CD4-positive, alpha-beta T cell (primary cell): ENCODE measurements at places on chromosomes 6 and 20.

GRCh38 chr6:158942349-158942748 is 57.7 kb downstream of the RSPH3 start:
- DNase-seq: no peak

- no peak for DNase-seq
Observed at GRCh38 chr20:41175201-41175651, 37.9 kb downstream of the PLCG1 start.

GRCh38 chr6:136822046-136822375 is 381 bp upstream of the PEX7 start:
- no peak for DNase-seq

- DNase-seq: no peak
Observed at GRCh38 chr6:36073587-36073986, 46.0 kb downstream of the MAPK14 start.

DNA sequence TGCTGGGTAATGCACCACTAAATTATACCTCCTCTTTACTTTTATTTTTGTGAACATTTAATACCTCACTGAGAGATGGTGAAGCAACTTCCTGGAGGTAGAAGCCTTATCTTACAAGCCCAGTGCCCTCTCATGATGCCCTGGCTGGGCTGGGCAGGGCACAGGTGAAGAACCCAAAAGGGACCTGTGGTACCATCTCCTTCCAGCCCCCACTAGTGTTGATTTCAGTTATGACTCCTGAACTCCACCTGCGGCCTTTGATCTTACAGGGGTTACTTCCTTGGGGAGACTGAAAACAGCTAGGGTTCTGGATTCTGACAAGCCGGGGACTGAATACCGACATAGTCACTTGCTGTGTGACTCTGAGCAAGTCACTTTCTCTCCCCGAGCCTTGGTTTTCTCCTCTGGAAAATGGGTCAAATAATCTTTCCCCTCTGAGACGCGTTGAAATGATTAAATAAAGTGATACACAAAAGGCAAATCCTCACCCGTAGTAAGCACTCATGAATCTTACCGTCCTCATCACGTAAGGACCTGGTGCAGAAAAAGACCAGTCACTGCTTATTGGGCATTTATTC is 1.2 kb downstream of the SLC13A3 start:
- DNase-seq: no peak

- DNase-seq: no peak
Observed at GRCh38 chr6:96685702-96686101, 122.8 kb downstream of the FHL5 start.

- DNase-seq: no peak
Observed at GRCh38 chr20:9686866-9687265, 152.0 kb downstream of the PAK5 start.

DNA sequence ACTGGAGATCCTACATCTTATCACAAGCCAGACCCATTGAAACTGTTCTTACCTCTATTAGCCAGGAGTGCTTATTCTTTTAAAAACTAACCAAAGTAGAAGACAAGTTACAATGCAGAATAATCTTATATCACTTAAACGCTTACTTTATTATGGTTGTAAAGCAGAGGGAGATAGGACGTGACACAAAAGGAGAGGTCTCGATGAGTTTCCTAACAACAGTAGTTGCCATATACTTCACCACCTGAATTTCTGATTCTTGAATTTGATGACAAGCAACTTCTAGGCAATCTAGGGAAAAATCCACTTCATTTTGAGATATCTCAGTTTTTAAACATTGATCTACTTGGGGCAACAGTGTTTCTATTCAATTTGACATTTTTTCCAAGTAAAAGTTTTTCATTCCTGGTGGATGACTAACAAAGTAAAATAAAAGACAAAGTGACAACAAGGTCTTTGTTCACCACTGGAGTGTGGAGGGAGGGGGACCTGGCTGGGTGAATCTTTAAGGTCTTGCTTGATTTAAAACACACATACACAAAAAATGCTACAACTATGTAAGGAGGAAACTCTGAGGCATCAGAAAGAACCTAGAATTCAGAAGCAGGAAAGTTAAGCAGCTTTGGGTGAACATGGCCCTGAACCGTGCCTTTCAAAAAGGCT is 110.9 kb downstream of the SMLR1 start:
- no peak for DNase-seq

DNA sequence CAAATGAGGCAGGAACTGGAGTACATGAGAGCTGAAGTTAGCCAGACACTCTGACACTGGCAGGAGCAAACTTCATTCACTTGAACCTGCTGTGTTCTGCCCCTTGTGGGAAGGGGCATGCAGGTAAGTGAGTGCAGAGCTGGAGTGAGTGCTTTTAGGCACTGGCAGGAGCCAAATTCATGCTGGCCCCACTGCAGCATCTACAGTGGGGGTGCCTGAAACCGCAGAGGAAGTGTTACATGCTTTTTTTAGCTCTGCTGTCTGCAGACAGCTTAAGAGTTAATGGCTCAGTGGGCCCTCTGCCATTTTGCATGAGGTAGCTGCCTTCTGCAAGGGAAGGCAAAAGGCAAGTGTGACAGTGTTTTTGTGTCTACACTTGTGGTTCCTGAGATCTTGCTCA is 167.9 kb upstream of the SYNCRIP start:
- DNase-seq: no peak

GRCh38 chr6:15264902-15265761 is 19.3 kb downstream of the JARID2 start:
- DNase-seq: no peak

DNA sequence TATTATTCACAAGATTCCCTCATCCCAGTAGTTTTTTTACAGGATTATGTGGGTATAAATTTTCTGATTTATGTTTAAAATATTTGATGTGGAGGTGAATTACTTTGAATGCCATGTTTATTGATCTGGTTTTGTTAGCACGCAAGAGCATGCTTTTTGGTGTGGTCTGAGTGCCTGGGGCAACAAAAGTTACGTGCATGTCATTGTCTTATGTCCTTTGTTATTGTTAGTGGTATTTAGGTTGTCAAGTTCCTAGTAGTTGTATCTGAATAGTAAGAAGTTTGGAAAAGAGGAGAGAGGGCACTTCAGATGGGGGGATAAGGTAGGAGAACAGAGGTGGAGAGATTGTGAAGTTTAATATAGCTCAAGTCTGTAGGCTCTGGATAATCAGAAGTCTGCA is 95.0 kb downstream of the ATRN start:
- no peak for DNase-seq

- peak; percentile 16 for DNase-seq
Observed at GRCh38 chr6:109014606-109015005, 80.0 kb downstream of the SESN1 start.

- no peak for DNase-seq
Observed at GRCh38 chr6:21189759-21190158, 403.8 kb upstream of the SOX4 start.

DNA sequence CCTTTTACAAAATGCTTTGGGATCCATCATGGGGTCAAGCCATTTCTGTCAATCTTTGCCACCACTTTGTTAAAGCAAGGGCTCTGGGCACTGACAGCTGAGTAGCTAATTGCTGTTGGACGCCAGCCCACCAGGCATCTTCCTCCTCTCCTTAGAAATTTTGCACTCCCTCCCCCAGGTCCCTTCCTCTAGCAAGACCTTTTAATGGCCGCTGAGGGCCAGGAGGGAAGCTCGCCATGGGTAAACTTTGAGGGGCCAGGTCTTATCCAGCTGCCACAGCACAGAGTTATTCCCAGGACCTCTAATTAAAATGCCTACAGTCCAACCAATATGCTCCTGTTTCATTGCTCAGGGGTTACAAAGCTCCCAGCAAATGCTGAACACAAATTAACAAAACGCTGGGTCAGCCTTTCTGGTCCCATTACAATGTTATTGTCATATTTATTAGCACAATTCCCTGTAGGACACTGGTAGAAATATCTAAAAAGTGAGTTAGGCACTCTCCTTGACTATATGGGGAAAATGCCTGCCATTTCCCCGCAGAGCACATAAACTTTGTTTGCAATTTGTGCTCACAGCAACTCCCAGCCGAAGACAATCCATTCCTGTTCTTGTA is 16.8 kb downstream of the SCML4 start:
- no peak for DNase-seq

GRCh38 chr6:34608321-34609091 is 52.4 kb upstream of the SPDEF start:
- no peak for DNase-seq

GRCh38 chr6:5998711-5999687 is 7.7 kb downstream of the NRN1 start:
- DNase-seq: no peak

DNA sequence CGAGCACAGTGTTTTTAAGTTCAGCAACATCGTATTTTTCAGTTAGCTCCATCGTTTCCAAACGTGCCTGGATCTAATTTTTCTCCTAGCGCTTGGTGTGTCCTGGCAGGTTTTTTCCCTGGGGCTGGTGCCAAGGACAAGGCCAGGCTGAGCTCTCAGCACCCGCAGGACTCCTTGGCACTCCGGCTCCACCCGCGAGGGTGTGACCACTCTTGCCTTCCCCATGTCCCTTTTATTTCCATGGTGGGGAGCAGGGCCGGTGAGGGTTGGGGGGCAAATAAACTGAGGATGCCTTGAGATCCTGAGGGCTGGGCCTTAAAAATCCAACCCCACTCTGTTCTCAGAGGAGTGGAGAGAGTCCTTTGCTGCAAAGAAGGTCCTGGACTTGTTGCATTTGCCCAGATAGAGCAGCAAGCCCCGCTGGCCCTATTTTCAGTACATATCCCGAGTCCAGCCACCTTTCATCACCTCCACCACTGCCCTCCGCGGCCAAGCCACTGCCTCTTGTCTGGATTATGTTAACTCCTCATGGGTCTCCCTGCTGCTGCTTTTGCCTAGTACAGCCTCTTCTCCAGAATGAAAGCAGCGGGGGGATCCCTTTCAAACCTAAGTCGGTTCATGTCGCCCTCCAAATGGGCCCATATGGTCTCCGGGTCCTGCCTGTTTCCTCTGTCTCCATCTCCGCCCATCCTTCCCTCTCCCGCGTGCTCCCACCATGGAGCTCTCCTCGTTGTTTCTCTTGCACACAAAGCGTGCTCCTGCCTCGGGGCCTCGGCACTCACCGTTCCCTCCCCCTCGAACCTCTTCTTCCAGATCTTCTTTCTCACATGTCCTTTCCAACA is 4.5 kb upstream of the RAB44 start:
- no peak for DNase-seq

- no peak for DNase-seq
Observed at GRCh38 chr6:63521475-63522210, 50.6 kb upstream of the LOC128125822 start.

GRCh38 chr6:16136621-16137450 is 8.0 kb downstream of the MYLIP start:
- no peak for DNase-seq

GRCh38 chr20:6502219-6502618 is 265.3 kb upstream of the BMP2 start:
- DNase-seq: no peak

DNA sequence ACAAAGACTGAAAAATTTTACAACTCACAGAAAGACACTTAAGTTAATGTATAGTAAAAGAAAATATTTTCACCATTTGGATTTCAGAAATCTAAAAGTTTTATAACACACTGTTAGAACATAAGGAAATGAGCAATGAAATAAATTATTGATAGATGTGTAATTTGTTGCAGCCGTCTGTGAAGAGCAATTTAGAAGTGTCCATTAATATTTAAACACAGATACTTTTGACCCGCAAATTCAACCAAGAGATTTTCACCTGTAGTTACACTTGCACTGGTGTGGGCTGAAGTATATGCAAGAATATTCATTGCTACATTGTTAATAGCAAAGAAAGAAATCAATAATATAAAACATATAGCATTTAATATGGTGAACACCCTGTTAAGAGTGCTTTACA is 14.6 kb upstream of the SLC17A3 start:
- DNase-seq: no peak

- DNase-seq: no peak
Observed at GRCh38 chr6:14366872-14367271, 249.3 kb downstream of the CD83 start.

- DNase-seq: no peak
Observed at GRCh38 chr6:13866301-13866700, 51.9 kb upstream of the MCUR1 start.

DNA sequence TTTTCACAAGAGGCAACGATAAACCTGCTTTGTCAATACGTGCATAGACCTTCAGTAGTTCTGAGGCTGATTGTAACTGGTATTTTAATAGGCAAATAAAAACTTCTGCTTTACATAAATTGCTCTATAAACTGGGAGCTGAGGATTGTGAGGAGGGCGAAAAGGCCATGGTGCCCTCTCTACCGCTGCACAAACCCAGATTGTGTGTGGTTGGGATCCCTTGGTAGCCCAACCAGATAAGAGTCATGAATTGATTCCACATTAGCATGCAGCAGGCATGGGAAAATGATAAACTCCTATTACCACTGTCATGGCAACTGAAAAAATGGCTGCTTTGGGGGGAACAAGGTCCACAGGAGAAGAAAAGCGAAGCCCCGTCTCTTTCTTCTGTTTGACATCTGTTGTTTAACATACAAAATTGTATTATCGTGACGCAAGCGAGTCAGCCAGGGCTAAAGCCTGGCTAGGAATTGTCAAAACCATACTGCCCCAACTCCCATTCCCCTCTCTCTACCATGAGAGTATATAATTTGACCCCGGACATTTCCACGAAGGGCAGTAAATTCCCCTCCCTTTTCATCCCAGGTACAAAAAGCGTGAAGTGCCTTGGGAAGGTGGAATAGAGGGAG is 157.8 kb upstream of the SALL4 start:
- no peak for DNase-seq

- DNase-seq: no peak
Observed at GRCh38 chr6:12911427-12911826, 194.9 kb downstream of the PHACTR1 start.

- DNase-seq: peak; percentile 46
Observed at GRCh38 chr6:149234051-149234962, 83.2 kb upstream of the TAB2 start.

- no peak for DNase-seq
Observed at GRCh38 chr20:3698591-3699001, 13.8 kb downstream of the SIGLEC1 start.

- no peak for DNase-seq
Observed at GRCh38 chr6:15977050-15977449, 151.8 kb upstream of the MYLIP start.

DNA sequence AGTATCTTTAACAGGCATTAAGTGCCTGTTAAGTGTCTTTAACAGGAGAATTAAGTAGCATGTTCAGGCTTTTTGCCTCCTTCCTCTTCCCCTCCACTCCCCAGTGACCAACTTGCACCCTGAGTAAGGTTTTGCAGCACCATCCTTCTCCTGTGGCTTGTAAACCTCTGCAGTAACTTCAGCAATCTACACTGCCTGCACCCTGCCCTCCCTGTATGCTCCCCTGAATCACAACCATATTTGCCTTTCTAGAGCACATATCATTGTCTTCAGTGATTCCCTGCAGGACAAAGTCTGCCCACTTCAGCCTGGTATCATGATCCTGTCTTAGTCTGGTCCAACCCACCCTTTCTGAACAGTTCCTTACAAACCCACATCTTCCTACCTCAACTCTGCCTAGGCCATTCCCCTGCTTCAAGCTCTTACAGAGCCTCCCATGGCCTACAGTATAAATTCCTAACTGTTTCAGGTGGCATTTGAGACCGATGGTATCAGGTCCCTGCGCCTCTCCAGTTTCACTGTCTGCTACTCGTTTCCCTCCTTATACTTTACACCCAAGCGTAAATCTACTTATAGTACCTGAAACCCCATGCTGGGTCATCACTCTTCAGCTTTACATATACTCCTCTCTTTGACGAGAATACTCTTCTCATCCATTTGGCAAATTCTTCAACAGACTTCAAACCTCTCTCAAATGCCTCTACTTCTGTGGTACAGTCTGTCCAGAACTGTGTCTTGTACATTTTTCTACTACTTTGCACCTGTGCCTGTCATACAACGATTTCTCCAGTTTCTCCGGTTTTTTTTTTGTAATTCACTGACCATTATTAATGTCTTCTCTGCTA is 69.8 kb downstream of the ZHX3 start:
- DNase-seq: no peak
